ENCODE measurements at places on chromosomes 1 and 21. TPM values are rescaled to one million over a fixed set of nuclear protein-coding genes. Genes with fewer than 3 reads are reported as not detected.

GRCh38 chr21:26920055-26920454 lies 46.8 kb downstream of the ADAMTS5 start:
- no peak for DNase-seq

DNA sequence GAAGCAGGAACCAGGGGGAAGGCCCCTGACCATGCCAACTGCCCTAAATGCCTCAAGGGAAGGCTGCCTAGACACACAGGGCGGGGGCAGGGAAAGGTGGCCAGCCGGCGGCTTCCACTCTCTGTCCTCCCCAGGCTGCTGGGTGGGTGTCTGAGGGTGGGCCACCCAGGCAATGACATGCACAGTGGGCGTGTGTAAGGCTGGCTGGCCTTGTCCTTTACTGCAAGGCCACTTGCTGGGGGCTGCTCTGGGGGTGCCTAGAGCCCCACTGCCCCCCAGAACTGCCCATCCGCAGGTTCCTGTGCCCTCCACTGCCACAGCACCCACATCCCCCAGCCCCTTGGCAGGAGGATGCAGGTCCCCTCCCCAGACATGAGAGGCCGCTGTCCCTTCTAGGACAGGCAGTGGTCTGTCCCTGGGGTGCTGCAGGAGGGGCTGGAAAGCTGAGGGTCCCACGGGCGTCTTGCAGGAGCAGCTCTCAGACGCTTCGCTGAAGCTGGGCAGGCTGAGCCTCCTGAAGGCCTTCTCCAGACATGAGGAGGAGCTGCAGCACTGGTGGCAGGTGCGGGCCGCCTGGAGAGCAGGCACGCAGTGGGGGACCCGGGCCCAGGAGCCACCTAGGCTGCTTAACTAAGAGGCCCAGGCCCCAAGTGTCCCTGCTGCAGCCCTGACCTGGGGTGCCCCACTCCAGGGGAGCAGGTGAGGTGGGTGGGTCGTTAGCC lies 10.1 kb downstream of the CCDC27 start:
- DNase-seq: no peak

DNA sequence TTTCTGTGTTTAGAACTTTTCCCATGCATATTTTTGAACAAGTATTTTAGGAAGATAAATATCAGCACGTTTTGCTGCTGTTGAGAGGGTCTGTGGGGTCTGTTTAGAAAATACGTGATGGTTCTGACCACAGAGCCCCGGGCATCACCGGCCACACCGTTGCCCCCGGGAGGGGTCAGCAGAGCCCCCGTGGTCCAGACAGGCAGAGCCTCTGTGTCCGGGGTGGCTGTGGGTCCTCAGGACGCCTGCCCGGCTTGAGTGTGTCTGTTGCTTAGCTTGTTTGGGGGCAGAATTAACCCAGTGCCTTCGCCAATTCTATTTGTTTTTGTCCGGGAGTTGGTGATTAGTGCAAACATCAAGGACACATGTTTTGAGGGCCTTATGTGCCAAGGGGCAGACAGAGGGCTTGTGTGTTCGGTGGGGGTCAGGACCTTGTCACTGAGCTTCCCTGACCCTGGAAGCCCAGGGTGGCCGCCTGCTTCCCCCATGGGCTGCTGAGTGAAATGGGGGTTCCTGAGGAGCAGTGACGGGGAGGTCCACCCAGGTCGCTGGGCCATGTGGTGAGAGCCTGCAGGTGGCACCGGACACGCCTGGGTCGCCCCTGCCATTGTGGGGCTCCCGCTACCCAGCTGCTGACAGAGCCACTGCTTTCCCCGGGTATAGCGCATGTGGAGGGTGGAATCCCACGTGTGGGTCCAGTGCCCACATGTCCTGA lies 122.2 kb downstream of the SIK1 start:
- DNase-seq: peak; percentile 68

OLFML3 gene
- total RNA-seq: 33.1 TPM

- DNase-seq: no peak
Measured at GRCh38 chr1:204139088-204139487, 12.8 kb downstream of the ETNK2 start.

DNA sequence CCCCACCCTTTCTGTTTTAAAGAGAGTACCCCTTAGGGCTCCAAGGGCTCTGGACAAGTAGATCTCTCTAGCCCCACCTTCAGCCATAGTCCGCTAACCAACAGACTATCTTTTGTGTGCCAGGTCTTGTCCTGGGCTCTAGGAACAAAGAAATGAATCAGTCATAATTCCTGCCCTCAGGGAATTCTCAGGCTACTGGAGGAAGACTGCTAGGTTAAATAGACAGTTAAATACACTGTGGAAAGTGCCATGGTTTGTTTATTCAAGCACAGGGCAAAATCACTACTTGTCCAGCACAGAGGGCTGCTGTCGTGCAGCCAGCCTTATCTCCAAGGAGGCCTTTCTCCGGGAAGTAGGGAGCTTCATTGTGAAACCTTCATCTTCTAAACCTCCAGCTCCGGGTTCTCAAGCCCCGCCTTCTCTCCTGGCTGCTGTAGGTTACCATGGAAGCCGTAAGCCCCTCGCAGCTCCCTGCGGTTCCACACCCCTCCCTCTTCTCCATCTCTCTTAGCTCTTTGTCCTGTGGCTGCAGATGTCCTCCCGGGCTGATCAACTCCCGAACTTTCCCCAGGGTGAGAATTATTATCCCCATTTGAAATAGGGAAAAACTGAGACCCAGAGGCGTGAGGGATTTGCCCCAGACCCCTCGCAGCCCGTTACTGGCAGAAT lies 29.8 kb downstream of the SHISAL2A start:
- no peak for DNase-seq

CHD5 gene
- 0.23 TPM for total RNA-seq

- no peak for DNase-seq
Measured at GRCh38 chr1:2505461-2505994, 20.9 kb downstream of the PANK4 start.

- no peak for DNase-seq
Measured at GRCh38 chr1:63615768-63616420, 22.7 kb downstream of the PGM1 start.

GRCh38 chr1:34983700-34984355 lies 1.3 kb downstream of the TMEM35B start:
- DNase-seq: no peak

CYYR1 gene
- total RNA-seq: 4.1 TPM

AIM2 gene
- not detected for total RNA-seq

DNA sequence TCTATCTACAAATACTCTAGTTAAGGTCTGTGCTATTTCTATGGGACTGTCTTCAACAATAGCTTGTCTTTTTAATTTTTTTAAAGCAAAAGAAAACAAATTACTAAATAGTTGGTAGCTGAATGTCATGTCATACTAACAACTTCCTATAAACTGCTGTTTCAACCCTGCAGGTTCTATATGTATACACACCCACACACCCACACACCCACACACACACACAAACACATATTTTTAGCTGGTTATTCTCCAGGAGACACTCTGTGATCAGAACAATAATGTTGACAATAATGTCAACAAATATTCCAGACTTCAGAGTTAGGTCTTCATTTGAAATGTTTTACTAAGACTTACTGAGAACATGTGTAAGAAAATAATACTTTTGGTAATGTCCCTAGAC lies 66.7 kb downstream of the AK5 start:
- DNase-seq: no peak

S100A8 gene
- total RNA-seq: not detected

GRCh38 chr21:33264561-33264960 lies 1.6 kb upstream of the IL10RB start:
- DNase-seq: no peak

GRCh38 chr1:82492159-82492558 lies 691.4 kb downstream of the ADGRL2 start:
- DNase-seq: no peak

BARHL2 gene
- not detected for total RNA-seq

DNA sequence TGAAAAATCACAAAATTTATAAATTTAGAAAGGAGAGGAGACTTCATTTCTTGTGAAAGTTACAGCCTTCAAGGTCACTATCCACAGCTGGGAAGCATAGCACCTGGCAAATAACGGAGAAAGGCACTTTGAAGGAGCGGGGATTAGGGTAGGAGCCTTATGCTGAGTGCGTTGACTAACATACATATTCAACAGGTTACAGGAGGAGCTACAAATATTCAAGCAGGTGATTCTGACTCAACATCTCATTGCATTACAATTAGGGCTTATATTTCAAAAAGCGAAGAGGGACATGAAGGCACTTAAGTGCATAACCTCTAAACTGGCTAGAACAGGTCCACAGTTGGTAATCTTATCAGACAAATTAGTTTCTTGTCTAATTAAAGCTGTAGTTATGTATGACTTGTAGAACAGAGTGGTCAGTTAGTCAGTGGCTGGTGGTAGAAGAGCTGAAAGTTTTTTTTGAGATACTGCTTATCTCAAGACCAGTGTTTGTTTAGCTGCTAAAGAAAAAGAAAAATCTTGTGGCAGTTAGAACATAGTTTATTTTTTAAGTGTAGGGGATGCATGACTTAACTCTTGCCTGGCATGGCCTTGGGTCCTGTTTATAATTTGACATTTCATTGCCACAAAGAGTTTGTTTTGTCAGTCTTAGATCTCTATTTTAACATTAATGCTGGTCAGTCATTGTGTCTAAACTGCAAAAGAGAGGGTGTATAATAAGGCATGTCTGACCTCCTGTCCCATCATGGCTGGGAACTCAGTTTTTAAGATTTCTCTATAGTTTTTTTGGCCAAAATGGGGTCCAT lies 311.5 kb downstream of the DUSP10 start:
- DNase-seq: no peak

GRCh38 chr1:28646040-28646439 lies 2.4 kb upstream of the RNU11 start:
- DNase-seq: no peak

GRCh38 chr1:150261367-150261766 lies 3.8 kb downstream of the CA14 start:
- DNase-seq: no peak

- no peak for DNase-seq
Measured at GRCh38 chr1:162275622-162276175, 101.0 kb downstream of the SPATA46 start.

DNA sequence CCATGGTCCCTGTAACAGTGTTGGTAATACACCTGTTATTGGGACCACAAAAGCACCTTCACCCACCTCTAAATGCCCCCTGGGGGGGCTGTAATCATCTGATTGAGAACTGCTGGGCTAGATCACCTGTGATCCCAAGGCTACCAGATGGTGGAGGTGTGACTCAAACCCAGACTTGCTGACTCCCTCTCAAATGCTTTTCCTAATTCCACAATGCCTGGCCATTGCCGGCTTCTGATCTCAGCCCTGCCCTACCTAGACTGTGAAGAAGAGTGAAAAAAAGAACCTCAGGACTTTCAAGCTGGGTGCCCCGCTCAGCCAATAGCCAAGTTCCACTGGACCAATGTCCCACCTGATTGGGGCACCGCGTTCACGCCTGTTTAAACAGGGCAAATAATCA lies 9.6 kb downstream of the TMEM9 start:
- DNase-seq: peak; percentile 34

PAX7 gene
- total RNA-seq: not detected

PRAMEF20 gene
- total RNA-seq: not detected

- DNase-seq: peak; percentile 59
Measured at GRCh38 chr1:205963352-205964155, 20.3 kb upstream of the SLC26A9 start.

TP73 gene
- total RNA-seq: 0.58 TPM

LYPD8 gene
- total RNA-seq: not detected
